ENCODE measurements at places on chromosomes 1 and 21.

GRCh38 chr21:21001591-21002100, 3.4 kb downstream of the NCAM2 start:
- no peak for DNase-seq

DNA sequence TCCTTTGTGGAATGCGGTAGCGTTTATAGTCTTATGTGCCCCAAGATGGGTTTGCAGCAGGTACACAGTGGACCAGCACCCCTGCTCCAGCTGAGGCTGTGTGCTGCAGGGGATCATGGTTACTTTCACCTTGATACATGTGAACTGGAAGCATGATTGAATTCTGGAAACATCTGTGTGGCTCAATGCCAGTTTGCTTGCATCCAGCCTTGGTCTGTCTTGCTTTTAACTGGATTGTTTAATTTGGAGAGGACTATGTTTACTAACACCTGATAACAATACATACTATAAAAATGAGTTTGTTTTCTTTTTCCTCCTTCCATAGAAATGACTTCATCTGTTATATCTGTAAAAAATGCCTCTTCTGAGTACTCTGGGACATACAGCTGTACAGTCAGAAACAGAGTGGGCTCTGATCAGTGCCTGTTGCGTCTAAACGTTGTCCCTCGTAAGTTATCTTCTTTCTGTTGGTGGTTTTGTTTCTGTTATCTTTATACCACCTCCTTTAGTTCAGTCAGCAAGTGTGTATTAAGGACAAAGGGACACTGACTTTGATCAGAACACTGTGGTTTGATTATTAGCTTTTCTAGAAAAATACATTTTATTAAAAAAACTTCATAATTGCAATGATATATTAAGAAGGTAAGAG, 47.7 kb downstream of the CXADR start:
- no peak for DNase-seq

- DNase-seq = no peak
These were observed 19.1 kb downstream of the ARHGAP29 start for GRCh38 chr1:94218332-94218731.

DNA sequence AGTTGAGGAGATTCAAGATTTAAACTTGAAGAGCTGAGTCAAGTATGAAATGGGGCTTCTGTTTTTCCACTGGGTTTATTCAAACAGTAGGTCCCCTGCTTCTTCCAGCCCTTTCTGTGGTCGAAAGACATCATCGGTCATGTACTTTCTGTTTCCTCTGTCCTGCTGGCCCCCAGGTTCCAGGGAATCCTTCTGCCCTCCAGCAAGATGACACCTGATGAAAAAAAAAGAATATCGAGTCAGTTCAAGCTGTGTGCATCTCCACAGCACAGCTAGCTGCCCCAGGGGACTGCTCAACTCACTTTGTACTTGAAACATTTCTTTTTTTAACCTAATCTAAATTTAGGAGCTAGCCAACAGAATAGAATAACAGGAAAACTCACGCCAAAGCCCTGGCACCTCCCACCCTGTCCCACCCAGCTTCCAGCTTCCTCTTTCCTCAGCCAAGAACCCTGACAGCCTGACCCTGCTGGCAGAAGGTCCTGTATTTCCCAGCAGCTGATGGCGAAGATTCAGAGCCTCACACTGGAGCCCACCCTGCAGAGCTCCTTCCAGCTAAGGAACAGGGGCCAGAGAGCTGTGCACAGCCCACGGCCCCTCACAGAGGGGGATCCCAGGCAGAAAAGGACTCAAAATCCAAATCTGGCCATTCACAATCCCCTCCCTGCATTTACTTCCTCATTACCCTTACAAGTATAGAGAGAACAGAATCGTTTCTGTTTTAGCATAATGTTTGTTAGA, 176.5 kb downstream of the PSMG1 start:
- no peak for DNase-seq

DNA sequence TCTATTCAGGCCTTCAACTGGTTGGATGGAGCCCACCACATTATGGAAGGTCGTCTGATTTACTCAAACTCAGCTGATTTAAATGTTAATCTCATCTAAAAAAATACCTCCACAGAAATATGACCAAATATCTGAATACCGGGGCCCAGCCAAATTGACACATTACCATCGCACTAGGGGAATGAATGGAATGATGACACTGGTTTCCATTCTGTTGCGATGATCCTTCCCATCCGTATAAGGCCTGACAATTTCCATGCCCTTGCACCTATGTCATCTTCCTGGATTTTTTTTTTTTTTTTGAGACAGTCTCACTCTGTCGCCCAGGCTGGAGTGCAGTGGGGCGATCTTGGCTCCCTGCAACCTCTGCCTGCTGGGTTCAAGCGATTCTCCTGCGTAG, 397.5 kb downstream of the KIF26B start:
- DNase-seq = no peak

DNA sequence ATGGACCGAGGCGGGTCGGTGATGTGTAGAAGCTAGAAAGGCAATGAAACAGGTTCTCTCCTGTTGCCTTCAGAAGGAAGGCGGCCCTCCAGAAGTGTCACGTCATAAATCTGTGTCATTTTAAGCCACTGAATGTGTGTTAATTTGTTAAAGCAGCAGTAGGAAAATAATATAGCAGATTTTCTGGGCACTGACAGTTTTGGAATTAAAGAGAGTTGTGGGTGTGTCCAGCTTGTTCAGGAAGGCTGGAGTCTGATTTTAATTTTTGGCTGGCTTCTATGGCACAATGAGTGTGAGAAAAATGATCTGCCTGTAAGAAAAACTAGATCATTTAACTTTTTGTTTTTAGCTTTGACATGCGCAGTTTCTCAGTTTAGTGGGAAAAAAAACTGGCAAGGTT, 177.3 kb downstream of the EDEM3 start:
- no peak for DNase-seq

DNA sequence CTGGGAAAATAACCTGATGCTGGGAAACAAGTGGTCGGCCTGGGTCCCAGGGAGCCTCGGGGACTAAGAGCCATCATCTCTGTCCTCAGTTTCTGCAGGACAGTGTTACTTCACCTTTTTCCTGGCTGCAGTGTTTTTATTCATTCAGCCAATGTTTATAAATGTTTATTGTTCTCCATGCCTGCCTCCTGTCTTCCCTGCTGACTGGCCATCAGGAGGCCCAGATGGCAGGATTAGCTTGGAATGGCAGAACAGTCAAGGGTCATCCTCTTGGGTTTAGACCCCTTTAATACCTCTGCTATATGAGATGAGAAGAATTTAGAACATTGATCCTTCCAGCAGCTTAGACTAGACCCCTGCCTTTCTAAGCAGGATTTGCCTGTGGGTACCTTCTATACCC, 13.3 kb downstream of the MAPKAPK2 start:
- DNase-seq = no peak

DNA sequence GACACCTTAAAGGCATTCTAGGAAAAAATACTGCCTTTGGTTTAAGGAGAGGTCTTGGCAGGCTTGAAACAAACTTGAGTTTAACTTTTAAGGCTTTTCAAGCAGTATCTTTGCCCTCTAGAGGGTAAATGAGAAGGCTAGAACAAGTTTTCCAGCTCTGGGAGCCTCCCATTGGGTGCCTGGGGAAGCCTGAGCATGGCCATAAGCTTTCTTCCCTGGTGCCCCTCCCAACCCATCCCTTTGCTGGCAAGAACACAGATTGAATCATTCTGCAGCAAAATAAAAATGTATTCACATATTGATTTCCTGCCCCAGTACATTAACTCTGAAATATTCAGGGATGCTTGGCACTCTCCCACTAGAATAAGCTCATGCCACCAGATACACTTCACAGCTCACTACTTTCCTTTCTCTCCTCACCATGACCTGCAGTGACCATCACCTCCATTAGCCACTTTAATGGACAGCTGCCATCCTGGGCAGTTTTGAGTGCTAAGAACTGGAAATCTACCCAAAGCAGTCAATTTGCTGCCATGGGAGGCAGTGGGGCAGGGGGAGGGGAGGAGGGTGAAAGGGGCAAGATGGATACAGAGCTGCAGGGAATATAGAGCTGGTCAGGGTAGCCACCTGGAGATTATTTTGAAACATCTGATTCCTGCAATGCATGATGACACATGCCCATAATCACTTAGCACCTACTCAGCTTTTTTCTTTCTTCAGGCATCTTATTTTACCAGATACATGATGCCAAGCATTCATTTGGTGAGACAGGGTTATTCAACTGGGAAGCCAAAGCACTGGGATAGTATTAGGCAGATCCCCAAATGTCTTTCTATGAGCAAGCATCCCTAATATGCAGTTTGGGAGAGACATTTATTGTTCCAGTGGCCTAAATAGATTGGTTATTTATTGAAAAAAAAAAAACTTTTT, 140.6 kb downstream of the SYT2 start:
- no peak for DNase-seq

- no peak for DNase-seq
These were observed 416.0 kb downstream of the PCP4 start for GRCh38 chr21:40282912-40283886.

GRCh38 chr1:12708396-12709090, 7.4 kb upstream of the AADACL3 start:
- no peak for DNase-seq

DNA sequence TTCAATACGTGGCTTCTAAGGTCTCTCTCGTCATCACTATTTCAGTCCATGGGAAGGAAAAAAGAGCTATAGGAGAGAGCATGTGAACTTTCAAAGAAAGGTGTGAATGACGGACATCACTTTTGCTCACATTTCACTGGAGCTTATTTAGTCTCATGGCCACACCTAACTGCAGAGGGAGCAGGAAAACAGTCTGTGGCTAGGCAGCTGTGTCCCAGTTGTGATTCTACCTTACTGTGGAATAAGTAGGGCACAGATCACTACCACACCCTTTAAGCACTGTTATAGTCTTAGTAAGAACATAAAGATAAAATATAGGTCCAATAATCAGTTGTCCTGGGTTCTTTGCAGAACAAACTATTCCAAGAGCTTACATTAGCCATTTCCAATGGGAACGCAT, 192.9 kb downstream of the NRIP1 start:
- no peak for DNase-seq

- peak; percentile 21 for DNase-seq
These were observed 104.9 kb upstream of the SNX7 start for GRCh38 chr1:98556521-98557158.

DNA sequence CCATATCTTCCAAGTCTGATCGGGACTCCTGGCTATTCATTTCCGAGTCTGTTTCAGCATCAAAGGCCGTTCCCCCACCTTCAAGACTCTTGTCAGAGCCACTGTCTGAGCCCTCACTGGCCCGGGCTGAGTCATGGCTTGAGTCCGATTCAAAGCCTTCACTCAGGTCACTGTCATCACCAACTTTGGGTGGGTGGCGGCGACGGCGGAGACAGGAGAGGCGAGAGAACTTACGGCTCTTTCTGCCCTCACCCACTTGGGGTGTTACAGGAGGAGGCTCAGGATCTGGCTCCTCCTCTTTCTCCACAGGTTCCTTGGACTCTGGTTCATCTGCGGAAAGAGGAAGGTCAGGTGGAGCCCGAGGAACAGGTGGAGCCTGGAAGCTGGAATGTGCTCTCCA, 16.6 kb downstream of the SMG5 start:
- DNase-seq = no peak

DNA sequence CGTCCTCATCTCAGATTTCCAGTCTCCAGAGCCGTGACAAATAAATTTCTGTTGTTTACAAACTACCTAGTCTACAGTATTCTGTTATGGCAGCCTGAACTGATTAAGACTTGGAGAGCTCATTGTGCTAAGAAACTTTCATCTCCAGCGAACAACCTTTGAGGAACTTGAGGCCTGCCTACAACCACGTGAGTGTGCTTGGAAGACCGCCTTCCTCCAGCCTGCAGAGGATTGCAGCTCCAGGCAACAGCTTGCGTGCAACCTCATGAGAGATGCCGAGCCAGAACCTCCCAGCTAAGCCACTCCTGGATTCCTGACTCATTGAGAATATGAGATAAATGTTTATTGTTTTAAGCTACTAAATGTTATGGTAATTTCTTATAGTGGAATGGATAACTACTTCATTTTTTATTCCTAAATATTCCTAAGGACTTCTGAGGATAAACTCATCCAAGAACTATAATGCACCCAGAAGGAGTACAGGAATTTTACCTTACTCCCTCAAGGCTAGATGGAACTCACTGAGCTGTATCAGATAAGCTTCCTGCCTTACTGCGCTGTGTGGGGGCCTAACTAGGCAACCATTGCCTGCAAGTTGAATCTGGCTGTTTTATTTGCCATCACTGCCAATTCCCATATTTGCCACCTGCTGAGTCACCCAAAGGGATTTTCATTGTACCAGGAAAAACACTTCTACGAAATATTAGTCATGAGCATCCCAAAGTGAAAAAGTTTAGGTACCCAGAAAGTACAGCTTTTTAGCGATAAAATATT, 17.6 kb downstream of the FAM177B start:
- DNase-seq = peak; percentile 94

DNA sequence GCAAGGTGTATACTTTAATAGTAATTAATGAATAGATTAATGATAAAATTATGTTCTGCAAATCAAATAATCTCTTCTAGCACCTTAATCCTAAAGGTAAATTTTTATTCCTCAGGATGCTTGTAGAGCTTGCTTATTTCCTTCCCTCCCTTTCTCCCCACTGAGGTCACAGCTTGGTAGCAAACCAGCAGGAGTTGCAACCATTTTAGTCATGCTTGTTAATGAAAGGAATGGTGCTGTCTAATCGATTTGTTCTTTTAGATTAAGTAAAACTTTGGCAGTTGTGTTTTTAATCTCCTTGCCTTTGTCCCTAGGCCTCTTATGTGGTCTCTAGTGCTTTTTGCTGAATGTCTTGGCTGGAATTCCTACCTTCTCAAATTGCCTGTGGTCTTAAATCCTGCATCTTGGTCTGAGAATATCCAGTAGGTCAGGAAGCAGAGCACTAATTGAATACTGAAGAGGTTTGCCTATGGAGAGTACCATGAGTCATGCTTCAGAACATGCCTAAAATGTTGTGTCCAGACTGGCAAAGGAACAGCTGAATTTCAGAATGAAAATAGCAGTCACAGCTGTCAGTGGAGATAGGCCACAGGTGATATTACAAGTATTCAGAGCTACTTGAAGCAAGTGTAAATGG, 36.3 kb upstream of the RWDD3 start:
- DNase-seq = peak; percentile 27

GRCh38 chr1:87130438-87130837, 198.2 kb upstream of the LMO4 start:
- no peak for DNase-seq

All from AG10803 (cell line).